Activated CD8-positive, alpha-beta memory T cell treated with anti-CD3 and anti-CD28 coated beads for 4 hours (primary cell): ENCODE measurements at places on chromosomes 1 and 21.

DNA sequence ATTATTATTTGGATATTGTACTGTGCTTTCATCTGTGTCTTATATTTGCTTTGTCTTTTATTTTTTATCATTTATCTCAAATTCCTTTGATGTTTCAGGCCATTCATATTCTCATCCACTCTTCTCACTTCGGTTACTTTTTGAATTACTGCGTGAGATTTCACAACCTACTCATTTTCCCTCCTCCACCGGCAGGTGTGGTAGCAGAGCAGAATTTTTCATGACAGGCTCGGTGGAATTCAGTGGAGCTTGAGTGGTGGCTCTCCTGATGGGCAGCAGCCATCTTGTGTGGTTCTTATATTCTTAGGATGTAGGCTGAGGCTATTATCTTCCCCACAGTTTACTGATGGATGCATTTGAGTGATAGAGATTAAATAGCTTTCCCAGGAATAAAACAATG is 92.3 kb upstream of the IVNS1ABP start:
- DNase-seq = no peak

DNA sequence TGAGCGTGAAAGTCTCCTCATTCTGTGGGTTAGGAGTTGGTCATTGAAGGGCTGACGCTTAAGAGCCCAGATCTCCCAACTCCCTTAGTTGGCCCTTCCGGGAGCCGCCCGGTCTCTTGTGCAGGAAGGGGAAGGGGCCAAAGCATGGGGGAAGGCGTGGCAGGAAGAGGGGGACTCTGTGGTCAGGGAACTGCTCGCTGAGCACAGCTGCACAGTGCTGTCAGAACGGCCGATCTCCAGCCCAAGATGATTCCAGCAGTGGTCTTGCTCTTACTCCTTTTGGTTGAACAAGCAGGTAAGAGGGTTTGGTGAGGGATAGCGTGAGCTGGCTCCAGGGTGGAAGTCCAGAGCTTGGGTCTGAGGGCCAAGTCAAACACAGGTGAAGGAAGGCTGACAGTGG is at the start of gene FCER1G:
TSS of gene FCER1G (plus strand) at position 220 of the 400 bp plus-strand sequence. CDS start at position 247, 27 bp downstream.
- no peak for DNase-seq

- no peak for DNase-seq
Observed at GRCh38 chr1:17892851-17893250, 137.7 kb downstream of the ACTL8 start.

DNA sequence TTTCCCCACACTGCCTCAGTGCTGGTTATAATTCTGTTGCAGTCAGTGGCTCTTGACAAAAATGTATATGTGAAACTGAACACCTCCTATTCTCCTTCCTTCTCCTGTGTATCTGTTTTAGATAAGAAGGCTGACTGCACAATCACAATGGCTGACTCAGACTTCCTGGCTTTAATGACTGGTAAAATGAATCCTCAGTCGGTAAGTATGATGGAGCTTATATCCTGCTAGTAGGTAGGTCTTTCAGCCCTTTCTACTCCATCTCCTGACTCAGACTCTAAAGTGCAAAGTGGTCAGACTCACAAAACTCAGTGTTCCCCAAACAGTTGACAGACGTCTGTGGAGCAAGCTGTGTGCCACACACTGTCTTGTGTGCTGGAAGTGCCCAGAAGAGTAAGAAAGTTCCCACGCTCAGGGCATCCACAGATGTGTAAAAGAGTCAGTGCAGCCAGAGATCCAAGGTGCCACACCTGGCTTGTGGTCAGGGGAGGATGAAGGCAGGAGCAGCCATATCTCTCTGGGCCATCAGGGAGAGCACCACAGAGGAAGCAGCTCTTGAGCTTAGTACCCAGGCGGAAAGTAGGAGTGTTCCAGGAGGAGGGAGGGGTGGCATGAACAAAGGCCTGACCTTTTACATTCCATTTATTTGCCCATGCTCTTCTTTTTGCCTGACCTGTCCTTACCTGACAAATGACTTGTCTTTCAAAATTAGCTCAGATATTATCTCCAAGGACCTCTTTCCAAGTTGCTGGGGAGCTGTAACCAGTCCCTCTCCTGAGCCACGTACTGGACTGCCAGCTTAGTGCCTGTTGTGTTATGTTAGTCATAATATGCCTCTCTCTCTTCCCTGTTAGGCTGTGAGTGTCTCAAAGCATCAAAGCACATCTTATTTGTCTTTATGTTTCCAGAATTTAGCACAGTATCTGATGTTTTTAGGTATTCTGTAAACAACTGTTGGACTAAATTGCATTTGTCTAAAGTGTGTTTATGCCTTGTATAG is 14.0 kb upstream of the PODN start:
- DNase-seq = no peak

DNA sequence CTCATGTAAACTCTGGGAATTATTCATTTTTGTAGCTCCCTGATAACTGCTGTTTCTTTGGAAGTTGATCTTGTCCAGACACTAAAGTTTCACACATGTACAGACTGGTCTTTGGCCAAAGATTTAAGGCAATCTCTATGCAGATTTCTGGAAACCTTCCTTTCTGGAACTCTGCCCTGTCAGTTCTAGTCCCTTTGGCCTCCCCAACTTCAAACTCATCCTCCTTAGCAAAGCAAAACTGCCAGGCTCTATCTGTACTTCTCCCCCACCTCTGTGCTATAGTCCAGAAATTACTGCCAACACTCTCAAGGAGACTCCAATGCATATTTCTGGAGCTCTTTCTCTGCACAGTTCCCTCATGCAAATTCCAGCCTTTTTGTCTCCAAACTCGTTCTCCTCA is 36.5 kb downstream of the C1orf198 start:
- DNase-seq = no peak

DNA sequence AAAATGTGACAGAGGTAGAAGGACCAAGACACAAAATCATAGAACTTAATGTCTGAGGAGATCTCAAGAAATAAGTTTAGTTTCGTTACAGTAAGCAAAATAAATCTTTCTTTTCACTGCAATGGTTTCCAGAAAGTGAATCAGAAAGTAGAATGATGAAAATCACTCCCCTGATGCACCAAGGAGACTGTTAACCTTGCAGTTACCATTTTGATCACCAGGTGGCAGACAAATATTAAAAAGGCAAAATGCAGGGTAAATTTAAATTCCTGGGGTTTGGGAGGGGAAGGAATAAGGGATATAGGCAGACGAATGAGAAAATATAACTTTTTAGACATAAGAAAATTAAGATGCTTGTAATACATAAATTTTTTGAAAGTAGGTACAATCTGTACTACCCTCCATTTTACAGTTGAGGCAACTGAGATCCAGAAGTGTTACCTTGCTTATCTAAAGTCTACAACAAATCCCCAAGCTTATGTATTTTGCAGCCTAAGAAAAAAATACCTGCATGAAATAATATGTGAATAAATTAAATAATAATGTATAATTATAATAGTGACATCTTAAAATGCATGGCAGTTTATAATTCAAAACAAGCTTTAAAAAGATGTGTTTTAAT is 253.2 kb downstream of the CRB1 start:
- no peak for DNase-seq

DNA sequence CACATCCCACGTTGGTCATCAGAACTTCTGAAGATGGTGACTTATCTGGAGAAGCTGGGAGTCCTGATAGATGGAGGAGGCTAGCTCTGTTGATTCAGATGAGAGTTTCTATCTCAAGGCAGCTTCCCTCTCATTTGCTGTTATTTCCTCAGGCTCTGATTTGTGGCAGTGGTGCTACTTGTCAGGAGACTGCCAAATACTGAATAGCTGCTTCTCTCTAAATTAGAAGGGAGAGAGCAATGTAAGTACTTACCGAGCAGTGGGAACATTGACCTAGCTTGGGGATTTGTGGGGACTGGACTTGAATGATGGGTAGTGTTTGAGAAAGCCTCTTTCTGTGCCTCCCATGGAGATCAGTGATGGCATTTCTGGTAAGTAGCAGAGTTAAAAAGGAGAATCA is at the start of gene OR10K1:
TSS of gene OR10K1 (plus strand) at position 301 of the 400 bp plus-strand sequence. CDS start 3,728 bp downstream, outside the sequence.
- no peak for DNase-seq

- no peak for DNase-seq
Observed at GRCh38 chr1:162724583-162725120, 65.8 kb upstream of the HSD17B7 start.

GRCh38 chr1:10901091-10901890 is 104.8 kb upstream of the CASZ1 start:
- no peak for DNase-seq
